ENCODE measurements at places on chromosomes 1 and 21.

- no peak for DNase-seq
Measured at GRCh38 chr1:43437031-43437973, 16.4 kb downstream of the HYI start.

- no peak for DNase-seq
Measured at GRCh38 chr1:29569971-29570634, 333.8 kb downstream of the PTPRU start.

DNA sequence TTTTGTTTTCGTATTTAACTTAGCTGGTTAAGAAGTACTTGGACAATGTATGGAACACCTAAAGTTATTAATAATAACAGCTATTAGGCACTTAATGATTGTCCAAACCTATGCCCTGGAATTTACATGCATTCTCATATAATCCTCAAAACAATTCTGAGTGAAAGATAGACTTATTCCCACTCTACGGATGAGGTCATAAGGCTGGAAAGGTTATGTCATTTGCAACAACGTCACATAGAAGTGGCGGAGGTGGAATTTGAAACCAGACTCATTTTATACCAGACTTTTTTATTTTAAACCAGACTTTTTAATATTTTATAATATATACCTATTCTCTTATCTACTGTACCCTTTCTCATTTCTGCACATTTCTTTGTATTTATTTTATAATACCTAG, 8.4 kb downstream of the LRRC8D start:
- DNase-seq = no peak

- no peak for DNase-seq
Measured at GRCh38 chr1:21321963-21322680, 31.9 kb upstream of the ECE1 start.

- DNase-seq = no peak
Measured at GRCh38 chr1:48093147-48093546, 96.0 kb upstream of the TRABD2B start.

DNA sequence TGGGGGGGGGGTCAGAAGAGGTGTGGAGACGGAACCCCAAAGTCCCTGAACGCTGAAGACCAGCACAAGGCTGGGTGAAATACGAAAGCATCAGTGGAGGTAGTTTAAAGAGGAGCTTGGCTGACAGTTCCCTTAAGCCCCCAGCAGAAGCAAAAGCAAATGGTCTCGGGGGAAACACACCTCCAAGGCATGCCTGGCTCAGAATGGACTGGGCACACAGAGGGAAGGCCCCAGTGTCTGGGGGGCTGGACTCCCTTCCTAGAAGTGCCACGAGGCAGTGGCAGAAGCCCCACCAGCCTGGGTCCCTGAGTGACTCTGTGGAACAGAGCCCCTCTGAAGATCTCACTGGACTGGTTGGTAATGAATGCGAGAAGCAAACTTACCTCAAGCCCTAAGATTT, 43.9 kb downstream of the UBE2G2 start:
- DNase-seq = no peak

GRCh38 chr1:33180226-33180910, 1.5 kb downstream of the TRIM62 start:
- DNase-seq = no peak

DNA sequence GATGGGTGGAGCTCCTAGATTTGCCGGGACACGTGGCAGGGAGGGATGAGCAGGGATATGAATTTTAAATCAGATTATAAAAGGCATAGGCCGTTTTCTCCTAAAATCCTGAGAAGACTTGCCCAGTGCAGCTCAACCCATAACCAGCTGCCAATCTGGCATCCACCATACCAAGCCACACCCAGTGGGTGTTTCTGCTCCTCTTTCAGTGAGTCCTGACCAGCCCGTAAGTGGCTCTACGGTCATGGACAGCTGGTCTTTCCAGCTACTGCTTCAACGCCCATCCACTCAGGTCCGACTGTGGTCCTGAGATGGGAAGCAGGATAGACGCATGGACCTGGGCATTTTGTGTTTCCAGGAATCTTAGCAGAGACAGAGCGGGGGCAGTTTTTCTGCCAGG, 107.2 kb downstream of the LAMC2 start:
- no peak for DNase-seq

GRCh38 chr1:9705337-9706093, 54.0 kb downstream of the PIK3CD start:
- DNase-seq = no peak

DNA sequence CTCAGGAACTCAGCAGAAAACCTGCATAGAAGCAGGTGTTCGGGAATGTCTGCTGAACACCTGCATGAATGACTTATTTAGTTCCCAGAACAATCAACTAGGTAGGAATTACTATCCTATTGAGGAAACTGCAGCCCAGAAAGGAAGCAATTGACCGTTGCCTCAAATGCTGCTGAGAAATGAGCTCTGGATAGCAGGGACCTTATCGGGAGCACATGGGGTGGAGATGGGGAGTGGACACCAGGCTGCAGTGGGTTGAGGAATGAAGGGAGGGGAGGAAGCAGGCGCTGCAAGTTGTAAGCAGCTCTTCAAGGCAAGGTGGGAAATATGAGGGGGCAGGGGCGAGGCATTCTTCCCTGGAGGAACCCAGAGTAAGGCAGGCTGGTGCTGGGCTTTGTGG, 10.8 kb upstream of the CDCP2 start:
- DNase-seq = no peak
